ENCODE measurements at places on chromosomes 11 and 22. TPM values are rescaled to one million over a fixed set of nuclear protein-coding genes. Genes with fewer than 3 reads are reported as not detected.

Gene PANX2
- 0.11 TPM for total RNA-seq

Gene C1QTNF5
- 53.2 TPM for total RNA-seq

Gene WBP2NL
- 1.2 TPM for total RNA-seq

Gene VSIG2
- total RNA-seq = not detected

Gene NRXN2
- 2.6 TPM for total RNA-seq

Gene PRAME
- total RNA-seq = 0.43 TPM

Gene ACTN3
- under 0.01 TPM for total RNA-seq

Gene GALR3
- not detected for total RNA-seq

Gene TOMT
- not detected for total RNA-seq

Gene IL17RA
- total RNA-seq = 9.8 TPM

Gene NLRP14
- 0.13 TPM for total RNA-seq

Gene TTC28
- 56.3 TPM for total RNA-seq
